ENCODE measurements at places on chromosomes 5 and 9. TPM values are rescaled to one million over a fixed set of nuclear protein-coding genes. Genes with fewer than 3 reads are reported as not detected.

Gene CNTNAP3B
- total RNA-seq, result 0.74 TPM

Gene AP3B1
- 42.2 TPM for total RNA-seq

Gene TNC
- 0.29 TPM for total RNA-seq

Gene ACTBL2
- not detected for total RNA-seq

Gene FCN2
- total RNA-seq, result not detected

Gene NUTM2G
- not detected for total RNA-seq
